Common myeloid progenitor, CD34-positive (primary cell): ENCODE measurements at places on chromosomes 3 and 15.

DNA sequence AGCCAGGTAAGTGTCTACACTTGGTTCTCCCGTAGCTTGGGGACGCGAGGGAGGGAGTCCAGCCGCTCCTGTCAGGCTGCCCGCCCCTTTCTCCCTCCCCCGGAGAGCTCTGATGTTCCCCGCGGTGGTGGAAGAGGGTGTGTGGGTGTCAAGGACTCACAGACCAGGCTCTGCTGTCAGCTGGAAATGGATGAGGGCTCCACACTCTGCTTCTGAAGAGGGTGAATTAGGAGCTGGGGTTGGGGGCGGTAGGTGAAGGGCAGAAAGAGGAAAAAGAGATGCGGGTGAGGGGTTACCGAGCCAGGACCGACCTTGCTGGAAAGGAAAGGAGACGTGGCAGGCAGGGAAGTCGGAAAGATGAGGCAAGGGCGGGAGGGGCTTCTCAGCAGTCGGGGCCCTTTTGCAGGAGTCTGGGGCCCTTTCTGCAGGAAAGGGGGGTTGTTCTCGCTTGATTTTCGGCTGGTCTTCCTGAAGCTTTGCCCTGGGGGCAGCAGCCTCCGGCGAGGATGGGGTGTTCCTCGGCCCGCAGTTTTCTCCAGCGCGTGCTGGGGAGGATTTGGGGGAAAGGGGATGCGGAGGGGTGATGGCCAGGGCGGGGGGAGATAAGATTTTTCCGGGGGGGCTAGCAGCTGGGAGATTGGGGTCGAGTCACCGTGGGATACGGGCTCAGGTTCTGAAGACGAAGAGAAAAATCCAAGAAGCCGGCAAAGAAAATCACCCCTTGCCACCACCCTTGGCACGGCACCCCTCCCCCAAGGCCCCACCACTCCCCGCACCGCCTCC, 602 bp upstream of the BAHD1 start:
- peak overlapping the region; percentile 48 for H3K4me3 ChIP-seq
- H3K36me3 ChIP-seq = no peaks in the 10 kb centered on the region
- H3K4me1 ChIP-seq = peaks cover 65% of the 10 kb centered on the region
- H3K27ac ChIP-seq = no peak overlapping the region

DNA sequence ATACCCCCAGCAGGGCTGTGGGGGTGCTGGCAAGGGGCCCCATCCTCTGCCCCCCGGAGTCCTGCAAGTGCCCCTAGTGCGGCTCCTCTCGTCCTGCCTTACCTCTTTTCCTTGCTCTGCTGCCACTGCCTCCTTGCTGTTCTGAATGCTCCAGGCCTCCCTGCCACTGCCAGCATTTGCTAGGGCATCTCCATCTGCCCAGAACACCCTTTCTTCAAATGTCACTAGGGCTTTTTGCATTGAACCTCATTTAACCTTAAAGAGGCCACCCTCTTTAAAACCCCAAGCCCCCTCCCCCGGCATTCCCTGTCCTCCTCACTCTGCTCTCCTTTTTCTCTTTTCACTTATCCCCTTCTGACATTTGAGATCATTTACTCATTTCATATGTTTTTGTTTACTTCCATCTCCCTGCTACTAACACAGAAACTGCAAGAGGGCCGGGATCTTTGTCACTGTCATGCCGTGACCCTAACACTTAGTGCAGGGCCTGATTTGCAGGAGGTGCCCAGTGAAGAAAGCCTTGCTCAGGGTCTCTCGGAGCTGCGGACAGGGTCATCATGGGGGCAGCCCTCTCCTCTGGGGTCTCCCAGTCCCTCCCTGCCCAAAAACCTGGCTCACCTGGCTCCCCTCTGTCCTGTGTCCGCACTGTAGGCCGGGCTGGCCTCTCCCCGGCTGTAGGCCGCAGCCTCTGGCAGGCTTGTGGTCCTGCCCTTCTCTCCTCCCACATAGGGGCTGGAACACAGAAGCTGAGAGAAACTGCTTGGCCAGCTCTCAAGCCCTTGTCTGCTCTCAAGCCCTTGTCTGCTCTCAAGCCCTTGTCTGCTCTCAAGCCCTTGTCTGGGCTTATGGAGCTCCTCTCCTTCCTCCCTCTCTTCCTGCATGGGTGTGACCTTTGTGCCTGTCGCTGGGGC, at the start of gene ACOX2:
TSS of gene ACOX2 (minus strand) at position 690 of the 911 bp plus-strand sequence. CDS start 2,084 bp downstream, outside the sequence.
- H3K4me3 ChIP-seq = peak within 1 kb of the TSS; percentile 21
- H3K27ac ChIP-seq = peak within 1 kb of the TSS; percentile 15
- peaks cover 41% of the 10 kb centered on the region for H3K4me1 ChIP-seq

DNA sequence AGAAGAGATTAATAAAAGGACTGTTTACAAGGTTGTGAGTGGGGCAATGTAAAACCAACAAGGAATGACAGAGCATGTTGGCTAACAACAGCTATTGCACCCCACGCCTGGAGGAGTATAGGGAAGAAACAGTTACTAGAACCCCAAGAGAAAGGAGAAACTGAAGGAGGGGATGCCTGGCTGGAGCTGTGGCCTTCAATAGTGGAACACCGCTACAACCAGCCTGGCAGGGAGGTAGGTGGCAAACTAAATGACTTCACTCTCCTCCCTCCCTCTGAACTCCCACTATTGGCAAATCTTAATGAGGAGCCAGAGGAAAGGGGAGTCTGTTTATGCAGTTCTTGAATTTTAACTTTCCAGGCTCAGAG, 7.2 kb upstream of the CD47 start:
- peaks cover 41% of the 10 kb centered on the region for H3K4me1 ChIP-seq
- no peak overlapping the region for H3K27ac ChIP-seq
- no peaks in the 10 kb centered on the region for H3K27me3 ChIP-seq
- H3K36me3 ChIP-seq = no peaks in the 10 kb centered on the region

GRCh38 chr15:98124581-98124980, 164.1 kb downstream of the ARRDC4 start:
- no peak overlapping the region for H3K4me3 ChIP-seq
- H3K27me3 ChIP-seq = no peaks in the 10 kb centered on the region
- H3K36me3 ChIP-seq = no peaks in the 10 kb centered on the region
- DNase-seq = no peak
- no peak overlapping the region for H3K27ac ChIP-seq

- no peak overlapping the region for H3K4me3 ChIP-seq
- H3K27ac ChIP-seq = no peak overlapping the region
Observed at GRCh38 chr3:140078940-140079339, 144.0 kb downstream of the CLSTN2 start.

- no peaks in the 10 kb centered on the region for H3K36me3 ChIP-seq
- no peaks in the 10 kb centered on the region for H3K4me1 ChIP-seq
- no peaks in the 10 kb centered on the region for H3K27me3 ChIP-seq
- no peak overlapping the region for H3K27ac ChIP-seq
- no peak for DNase-seq
- no peak overlapping the region for H3K4me3 ChIP-seq
Observed at GRCh38 chr3:2934541-2934940, 175.6 kb downstream of the IL5RA start.

- H3K4me3 ChIP-seq = peak overlapping the region; percentile 26
- no peaks in the 10 kb centered on the region for H3K36me3 ChIP-seq
Observed at GRCh38 chr3:20043396-20043795, 3.1 kb downstream of the KAT2B start.

DNA sequence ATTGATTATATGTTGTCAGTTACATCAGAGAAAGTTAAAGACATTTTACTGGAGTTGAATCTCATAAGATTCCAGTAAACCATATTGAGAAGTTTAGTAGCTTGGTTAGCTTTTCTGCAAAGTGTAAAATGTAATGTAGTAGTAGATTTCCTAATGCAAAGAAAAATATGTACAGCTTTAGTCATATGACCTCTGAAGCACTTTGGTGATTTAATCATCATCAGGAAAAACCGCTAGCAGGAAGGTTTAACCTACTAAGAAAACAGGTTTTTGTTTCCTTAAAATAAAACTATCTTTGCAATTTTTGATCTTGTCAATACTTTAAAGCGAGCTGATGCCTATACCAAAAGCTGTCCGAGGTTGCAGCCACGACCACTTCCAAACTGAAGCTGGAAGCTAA, 364.6 kb upstream of the ZNF385D start:
- no peaks in the 10 kb centered on the region for H3K36me3 ChIP-seq
- no peaks in the 10 kb centered on the region for H3K27me3 ChIP-seq
- DNase-seq = no peak
- H3K4me3 ChIP-seq = no peak overlapping the region
- H3K27ac ChIP-seq = no peak overlapping the region
- H3K4me1 ChIP-seq = no peaks in the 10 kb centered on the region

- H3K27ac ChIP-seq = no peak overlapping the region
- H3K4me1 ChIP-seq = peaks cover 19% of the 10 kb centered on the region
- no peaks in the 10 kb centered on the region for H3K27me3 ChIP-seq
- H3K4me3 ChIP-seq = no peak overlapping the region
- no peaks in the 10 kb centered on the region for H3K36me3 ChIP-seq
- peak; percentile 85 for DNase-seq
Observed at GRCh38 chr3:100068826-100069225, 45.5 kb downstream of the FILIP1L start.

DNA sequence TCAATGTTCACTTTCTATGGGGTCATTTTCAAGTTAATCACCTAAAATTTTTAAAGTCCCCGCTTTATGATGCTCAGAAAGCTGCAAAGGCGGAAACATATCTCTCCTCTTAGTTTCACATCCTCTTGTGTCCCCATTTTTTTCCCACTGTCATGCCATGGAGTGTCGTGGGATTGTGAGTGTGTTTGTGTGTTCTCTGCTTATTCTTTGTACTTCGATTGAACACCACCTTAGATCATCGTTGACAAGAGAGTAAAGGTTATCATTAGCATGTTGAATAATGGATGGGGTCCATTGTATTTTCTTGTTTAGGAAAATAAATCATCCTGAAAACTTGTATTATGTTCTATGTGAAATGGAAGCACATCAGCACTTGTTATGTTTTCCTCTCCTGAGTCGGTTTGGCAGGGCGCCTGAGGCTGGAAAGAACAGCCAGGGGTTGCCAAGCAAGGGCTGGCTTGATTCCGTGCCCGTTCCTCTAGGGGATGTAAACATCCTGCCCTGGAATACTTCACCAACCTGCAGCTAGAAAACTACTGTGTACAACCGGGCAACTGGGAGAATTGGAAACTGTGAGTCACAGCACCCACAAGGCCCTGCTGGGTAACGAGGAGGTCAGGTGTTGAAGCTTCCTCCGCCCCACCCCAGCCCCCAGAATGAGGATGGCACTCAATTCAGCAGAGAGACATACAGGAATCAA, 67.2 kb downstream of the EIF4E3 start:
- no peak overlapping the region for H3K27ac ChIP-seq
- no peak for DNase-seq
- peaks cover 5% of the 10 kb centered on the region for H3K4me1 ChIP-seq
- H3K36me3 ChIP-seq = no peaks in the 10 kb centered on the region
- no peak overlapping the region for H3K4me3 ChIP-seq

DNA sequence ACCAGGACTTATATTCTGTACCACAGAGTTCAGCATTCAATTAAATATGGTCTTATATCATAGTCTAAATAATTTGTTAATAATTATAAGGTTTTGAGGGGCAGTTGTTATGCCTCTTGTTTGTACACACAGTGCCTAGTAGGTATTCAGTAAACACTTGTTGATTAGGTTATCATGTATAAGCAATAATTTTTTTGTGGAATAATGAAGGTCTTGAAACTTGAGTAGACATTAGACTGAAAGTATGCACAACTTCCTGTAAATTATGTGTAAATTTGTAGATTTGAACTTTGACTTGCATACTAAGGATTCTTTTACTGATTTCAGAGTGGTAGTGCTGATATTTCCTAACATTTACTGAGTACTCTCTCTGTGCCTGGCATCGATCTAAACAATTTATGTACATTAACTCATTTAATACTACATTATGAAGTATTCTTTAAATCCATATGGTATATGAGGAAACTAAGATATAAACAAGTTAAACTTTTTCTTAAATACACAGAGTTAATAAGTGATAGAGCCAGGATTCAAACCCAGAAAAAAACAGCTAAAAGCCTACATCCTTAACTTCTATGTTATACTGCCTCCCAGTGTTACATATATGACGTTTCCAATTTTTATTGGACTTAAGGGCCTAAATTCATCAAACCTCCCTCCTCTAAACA, 65.1 kb downstream of the GLCE start:
- H3K36me3 ChIP-seq = peaks cover 21% of the 10 kb centered on the region
- no peak overlapping the region for H3K4me3 ChIP-seq
- peak; percentile 52 for DNase-seq
- no peak overlapping the region for H3K27ac ChIP-seq
- H3K27me3 ChIP-seq = no peaks in the 10 kb centered on the region
- no peaks in the 10 kb centered on the region for H3K4me1 ChIP-seq

GRCh38 chr3:38255627-38256026, 10.0 kb upstream of the SLC22A13 start:
- H3K4me3 ChIP-seq = no peak overlapping the region
- H3K27me3 ChIP-seq = no peaks in the 10 kb centered on the region
- H3K27ac ChIP-seq = no peak overlapping the region
- DNase-seq = no peak
- no peaks in the 10 kb centered on the region for H3K4me1 ChIP-seq

- peaks cover 13% of the 10 kb centered on the region for H3K4me1 ChIP-seq
- H3K27me3 ChIP-seq = no peaks in the 10 kb centered on the region
- no peak overlapping the region for H3K27ac ChIP-seq
- H3K4me3 ChIP-seq = no peak overlapping the region
Observed at GRCh38 chr3:169864270-169864669, 5.5 kb downstream of the LRRC31 start.

GRCh38 chr3:123290962-123291361, 89.2 kb downstream of the SEC22A start:
- H3K4me3 ChIP-seq = no peak overlapping the region
- H3K27me3 ChIP-seq = no peaks in the 10 kb centered on the region
- no peak for DNase-seq
- H3K27ac ChIP-seq = no peak overlapping the region

GRCh38 chr3:98740324-98740723, 22.8 kb upstream of the ST3GAL6 start:
- H3K27me3 ChIP-seq = no peaks in the 10 kb centered on the region
- peaks cover 3% of the 10 kb centered on the region for H3K36me3 ChIP-seq
- peaks cover 12% of the 10 kb centered on the region for H3K4me1 ChIP-seq
- DNase-seq = no peak
- H3K4me3 ChIP-seq = no peak overlapping the region
- no peak overlapping the region for H3K27ac ChIP-seq

DNA sequence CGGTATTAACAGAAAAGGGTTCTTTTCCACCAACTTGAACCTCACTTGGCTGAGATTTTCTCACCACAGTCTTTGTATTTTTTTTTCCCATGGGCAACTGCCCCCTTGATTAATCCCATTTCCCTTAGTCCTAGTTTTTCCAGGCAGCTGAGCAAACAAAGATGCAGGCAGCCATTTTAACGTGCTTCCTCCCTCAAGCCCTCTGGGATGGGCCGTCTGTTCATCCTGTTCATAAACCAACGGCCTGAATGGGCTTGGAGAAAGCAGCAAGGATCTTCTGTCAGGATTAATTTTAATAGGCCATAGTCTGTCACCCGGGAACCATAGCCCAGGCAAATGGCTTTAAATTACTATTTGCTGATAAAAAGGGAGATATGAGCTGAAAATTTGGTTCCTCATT, 10.4 kb upstream of the POLR2M start:
- H3K27ac ChIP-seq = no peak overlapping the region
- H3K4me1 ChIP-seq = no peaks in the 10 kb centered on the region
- no peak for DNase-seq
- no peak overlapping the region for H3K4me3 ChIP-seq
- no peaks in the 10 kb centered on the region for H3K36me3 ChIP-seq
- peaks cover 18% of the 10 kb centered on the region for H3K27me3 ChIP-seq

DNA sequence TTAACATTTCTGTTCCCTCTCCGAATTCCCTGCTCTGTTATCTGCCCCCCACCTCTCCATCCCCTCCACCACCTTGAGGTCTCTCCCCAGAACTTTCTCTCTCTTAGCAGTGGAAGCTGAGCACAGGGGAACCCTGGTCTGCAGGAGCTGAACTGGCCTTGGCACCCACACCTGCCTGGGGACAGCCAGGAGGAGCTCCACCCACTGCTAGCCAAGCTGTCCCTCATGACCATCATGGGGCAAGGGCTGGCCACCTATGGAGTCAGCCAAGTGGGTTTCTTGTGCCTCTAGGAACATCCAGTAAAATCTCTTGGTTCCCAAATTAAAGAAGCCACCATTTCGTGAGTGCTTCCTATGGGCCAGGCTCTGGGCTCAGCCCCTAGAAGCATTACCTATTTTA, 276.4 kb upstream of the TLE3 start:
- H3K27ac ChIP-seq = no peak overlapping the region
- H3K4me1 ChIP-seq = no peaks in the 10 kb centered on the region
- H3K4me3 ChIP-seq = no peak overlapping the region
- no peak for DNase-seq
